ENCODE measurements at places on chromosomes 3 and 15. TPM values are rescaled to one million over a fixed set of nuclear protein-coding genes. Genes with fewer than 3 reads are reported as not detected.
A peak's percentile ranks its signal among the peaks of the same experiment; 100 is the strongest.

Gene GOLGA8H
- not detected for total RNA-seq

- no peak for DNase-seq
Measured at GRCh38 chr3:104411757-104412156, 955.0 kb upstream of the ALCAM start.

DNA sequence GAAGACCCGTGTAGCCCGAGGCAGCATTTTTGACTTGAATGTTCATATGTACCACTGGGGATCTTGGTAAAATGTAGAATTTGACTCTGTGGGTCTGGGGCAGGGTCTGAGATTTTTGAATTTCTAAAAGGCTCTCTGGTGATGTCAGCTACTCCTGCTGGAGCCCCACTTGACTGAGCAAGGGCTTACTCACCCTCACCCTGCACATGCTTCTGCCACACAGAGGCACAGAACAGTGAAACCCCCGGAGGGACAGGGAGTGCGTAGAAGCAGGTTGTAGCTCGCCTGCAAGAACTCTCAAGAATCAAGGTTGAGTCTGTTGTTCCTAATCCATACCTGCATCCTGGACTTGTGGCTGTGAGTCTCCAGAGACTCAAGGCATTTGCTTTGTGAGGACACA is 41.1 kb downstream of the SLCO3A1 start:
- no peak for DNase-seq

GRCh38 chr3:194286375-194287146 is 64.6 kb downstream of the CPN2 start:
- DNase-seq, result no peak

Gene TMIE
- 1.9 TPM for total RNA-seq

Gene SRGAP3
- 8.1 TPM for total RNA-seq

DNA sequence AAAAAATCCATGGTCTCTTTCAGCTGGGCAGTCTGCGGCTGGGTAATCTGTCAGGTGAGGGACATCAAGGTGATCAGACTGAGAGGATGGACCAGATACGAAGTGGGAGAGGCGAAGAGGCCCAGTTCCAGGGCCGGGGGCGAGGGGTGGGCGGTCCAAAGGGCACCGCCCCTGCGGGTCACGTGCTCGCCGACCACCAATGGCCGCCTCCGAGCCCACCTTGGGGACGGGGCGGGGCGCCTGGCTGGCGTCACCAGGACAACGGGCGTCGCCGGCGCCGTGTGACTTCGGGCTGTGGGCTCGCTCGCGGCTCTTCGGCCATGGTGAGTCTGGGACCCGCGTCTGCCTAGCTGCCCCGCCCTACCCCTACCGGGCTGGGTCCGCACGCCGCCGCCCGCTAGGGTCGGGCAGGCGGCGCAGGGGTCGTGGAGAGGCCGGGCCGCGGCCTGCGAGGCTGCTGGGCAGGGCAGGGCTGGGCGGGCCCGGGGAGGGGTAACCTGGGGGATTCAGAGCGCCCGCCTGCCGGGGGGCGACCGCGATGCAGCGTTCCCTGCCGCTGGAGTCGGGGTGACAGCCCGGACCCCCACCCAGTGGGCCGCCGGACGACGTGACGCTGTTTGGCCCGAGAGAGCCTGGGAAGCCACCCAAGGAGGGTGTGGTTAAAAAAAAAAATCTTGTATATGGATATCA is at the start of gene FBXL2:
Gene FBXL2 (plus strand): TSS at position 250 of the 690 bp plus-strand sequence. CDS start 71 bp downstream, at position 321.
- peak; percentile 1 for DNase-seq

GRCh38 chr3:100402256-100402655 is 917 bp downstream of the LNP1 start:
- DNase-seq, result no peak

GRCh38 chr3:129625072-129625874 is 18.8 kb upstream of the PLXND1 start:
- no peak for DNase-seq

Gene KLHDC8B
- total RNA-seq, result 0.72 TPM

Gene ARGFX
- not detected for total RNA-seq

DNA sequence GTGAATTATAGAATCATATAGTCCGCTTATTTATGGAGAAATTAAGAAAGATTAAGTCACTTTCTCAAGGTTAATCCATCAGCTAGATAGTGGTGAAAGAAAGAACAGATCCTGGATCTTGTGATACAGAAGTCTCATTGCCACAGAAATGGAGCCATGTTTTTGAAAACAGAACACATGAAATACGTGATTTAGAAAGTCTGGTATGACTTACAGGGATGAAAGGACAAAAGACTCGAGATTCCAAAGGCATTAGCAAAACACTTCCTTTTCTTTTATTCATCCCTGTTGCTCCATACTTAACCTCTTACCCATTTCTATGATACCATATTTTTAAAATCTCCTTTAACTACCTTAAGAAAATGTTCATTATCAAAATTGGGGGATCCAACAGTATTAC is 40.0 kb upstream of the TEX9 start:
- no peak for DNase-seq

DNA sequence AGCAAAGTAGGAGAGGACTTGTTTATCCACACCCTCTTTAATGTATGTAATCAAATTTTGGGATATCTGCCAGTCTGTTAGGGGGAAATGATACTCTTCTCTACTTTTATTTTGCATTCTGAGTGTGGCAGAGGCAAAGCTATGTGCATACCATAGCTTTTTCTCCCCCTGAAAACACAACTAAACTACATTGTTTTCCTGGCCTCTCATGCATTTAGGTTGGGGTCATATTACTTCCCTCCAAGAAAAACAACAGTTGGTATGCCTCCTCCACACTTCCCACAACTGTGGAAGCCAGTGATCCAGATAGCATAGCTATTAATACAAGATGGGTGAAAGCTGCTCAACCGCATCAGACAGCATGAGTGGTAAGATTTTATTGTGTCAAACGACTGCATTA is 6.9 kb downstream of the RPL15 start:
- no peak for DNase-seq

- no peak for DNase-seq
Measured at GRCh38 chr15:68488290-68488689, 56.3 kb upstream of the ITGA11 start.

Gene MESD
- 18.4 TPM for total RNA-seq

- DNase-seq, result no peak
Measured at GRCh38 chr3:4735243-4735642, 242.1 kb downstream of the ITPR1 start.

DNA sequence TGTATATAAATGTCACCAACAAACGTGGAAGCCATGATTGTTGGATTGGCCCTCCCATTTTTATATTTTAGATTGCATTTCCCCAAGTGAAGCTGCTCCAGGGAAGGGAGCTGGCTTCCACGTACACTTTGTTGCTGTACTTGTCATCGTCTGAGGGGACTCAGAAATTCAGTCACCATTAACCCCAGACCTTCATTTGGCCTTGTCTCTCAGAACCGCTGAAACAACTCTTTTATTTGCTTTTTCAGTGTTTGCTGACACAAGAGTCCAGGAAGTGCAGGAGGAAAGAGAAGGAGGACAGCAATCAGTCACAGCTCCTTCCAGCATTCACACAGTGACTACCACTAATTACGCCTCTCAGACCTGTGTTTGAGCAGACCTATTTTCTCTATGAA is 276.5 kb downstream of the TBL1XR1 start:
- no peak for DNase-seq

Gene CPNE9
- not detected for total RNA-seq

Gene ARPP19
- 143 TPM for total RNA-seq

DNA sequence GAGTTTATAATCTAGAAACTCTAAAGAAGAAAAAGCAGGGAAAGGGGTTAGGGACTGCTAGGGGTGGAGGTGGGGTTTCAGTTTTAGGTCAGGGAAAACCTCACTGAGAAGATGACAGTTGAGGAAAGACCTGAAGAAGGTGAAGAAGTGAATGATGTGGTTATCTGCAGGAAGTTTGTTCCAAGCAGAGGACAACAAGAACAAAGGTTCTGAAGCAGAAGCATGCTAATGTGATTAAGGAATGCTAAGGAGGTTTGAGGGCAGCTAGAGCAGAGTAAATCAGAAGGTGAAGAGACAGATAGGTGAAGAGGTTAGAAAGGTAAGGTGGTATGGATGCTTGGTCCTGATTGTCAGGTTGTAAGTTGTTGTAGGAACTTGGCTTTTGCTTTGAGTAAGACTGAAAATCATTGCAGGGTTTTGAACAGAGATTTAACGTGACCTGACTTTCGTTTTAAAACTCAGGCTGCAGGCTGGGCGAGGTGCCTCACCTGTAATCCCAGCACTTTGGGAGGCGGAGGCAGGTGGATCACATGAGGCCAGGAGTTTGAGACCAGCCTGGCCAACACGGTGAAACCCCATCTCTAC is 8.6 kb downstream of the OXSR1 start:
- no peak for DNase-seq

Gene DET1
- total RNA-seq, result 4.6 TPM

DNA sequence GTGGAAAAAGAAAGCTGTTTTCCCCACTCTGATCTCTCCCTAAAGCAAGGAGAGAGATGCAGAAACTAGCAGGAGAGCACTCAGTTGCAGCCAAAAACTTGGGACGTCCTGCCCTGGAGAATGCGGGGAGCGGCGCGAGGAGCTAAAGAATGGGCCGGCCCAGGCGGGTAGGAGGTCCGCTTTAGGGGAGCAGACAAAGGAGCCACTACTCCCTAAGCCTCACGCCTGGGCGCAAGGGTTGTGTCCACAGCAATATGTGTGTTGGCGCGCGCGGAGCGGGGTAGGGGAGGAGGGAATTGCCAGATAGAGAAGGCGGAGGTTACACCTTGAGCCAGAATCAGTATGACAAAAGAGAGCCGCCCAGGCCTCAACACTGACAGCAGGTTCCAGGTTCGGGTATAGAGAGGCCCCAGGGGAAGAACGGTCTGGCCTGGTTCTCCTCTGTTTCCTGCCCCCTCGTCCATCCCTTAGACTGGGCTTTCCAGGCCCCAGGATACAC is 2.9 kb downstream of the WNT5A start:
- DNase-seq, result no peak

DNA sequence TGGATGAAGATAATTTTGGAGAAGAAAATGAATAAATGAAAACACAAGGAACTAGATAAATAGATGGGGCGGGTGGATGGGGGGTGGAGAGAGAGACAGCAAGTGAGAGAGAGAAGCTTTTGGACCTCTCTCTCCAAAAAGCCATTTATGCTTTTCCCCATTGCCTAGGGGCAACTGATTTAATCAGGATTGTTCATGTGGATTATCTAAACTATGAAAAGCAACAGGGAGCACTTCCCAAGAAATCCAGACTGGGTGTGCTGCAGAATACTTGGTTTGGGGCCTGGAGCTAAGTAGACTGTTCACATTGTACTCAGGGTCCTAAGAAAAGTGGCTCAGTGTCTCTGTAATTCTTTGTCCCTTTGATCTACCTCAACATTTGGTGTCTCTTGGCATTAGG is 367.0 kb downstream of the TIGIT start:
- no peak for DNase-seq

- no peak for DNase-seq
Measured at GRCh38 chr3:15500107-15500724, 21.3 kb downstream of the COLQ start.

GRCh38 chr3:129665024-129665768 is 58.7 kb upstream of the PLXND1 start:
- DNase-seq, result no peak

DNA sequence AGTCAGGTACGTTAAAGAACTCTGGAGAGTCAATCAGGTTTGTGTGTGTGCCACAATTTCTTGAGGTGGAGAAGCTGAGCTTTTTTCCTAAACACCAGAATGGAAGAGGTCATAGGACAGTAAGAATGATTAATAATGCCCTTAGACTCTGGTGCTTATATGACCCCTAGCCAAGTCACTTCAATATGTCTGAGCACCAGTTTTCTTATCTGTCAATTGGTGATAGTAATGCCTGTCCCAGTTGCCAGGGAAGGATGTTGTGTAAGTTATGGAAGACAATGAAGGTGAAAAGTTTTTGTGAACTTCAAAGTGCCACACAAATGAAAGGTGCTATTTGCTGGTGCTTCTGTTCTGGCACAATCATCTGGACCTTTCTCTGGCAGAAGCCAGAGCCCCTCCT is 22.2 kb upstream of the DLG1 start:
- DNase-seq, result no peak

Gene NANOGP8
- not detected for total RNA-seq

Gene VILL
- 24.0 TPM for total RNA-seq

DNA sequence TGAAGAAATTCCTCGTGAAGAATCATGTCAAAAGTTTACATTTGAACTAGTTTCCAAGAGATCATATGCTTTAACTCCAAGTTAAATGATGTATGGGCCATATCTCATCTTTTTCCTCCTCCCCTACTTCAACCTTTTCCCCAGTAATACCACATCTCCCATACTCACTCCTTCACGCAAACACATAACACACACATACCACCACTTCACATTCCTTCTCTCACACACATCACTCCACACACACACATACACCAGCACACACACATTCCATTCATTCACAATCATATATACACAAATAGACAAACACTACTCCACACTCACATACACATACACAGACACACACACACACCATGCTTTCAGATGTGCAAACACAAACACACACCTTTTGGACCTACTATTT is 769.0 kb upstream of the NR2F2 start:
- DNase-seq, result no peak

- DNase-seq, result no peak
Measured at GRCh38 chr15:64478863-64479262, 18.5 kb downstream of the ZNF609 start.

DNA sequence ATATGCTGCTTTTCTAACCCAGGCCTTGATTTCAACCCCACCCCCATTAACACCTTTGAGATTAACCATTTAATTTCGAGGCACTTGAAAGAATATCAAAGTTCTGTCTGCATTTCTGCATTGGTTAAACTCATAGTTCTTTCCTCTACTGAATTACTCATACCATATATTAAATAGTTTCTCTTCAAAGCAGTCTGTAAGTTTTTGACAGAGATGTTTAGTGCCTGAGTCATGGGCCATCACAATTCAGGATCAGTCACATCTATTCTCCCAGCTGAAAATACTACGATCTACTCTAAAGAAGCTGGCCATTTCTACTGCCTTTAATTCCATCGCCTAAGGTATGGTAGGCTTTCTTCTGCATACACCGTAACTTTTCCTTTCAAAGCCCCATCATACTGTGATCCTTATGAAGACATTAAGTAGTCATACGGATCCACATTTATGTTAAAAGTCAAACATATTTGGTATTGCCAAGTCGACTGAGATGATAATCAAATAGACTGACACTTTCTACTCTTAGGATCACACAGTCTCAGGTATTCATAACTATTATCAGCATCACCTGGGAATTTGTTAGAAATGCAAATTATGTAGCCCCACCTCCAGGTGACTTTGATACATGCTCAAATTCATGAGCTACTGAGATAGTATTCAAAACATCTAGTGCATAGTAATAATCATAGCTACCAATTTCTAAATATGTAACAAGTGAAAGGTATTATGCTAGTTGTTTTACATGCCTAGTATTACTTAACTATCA is 489.4 kb upstream of the IL12A start:
- no peak for DNase-seq

DNA sequence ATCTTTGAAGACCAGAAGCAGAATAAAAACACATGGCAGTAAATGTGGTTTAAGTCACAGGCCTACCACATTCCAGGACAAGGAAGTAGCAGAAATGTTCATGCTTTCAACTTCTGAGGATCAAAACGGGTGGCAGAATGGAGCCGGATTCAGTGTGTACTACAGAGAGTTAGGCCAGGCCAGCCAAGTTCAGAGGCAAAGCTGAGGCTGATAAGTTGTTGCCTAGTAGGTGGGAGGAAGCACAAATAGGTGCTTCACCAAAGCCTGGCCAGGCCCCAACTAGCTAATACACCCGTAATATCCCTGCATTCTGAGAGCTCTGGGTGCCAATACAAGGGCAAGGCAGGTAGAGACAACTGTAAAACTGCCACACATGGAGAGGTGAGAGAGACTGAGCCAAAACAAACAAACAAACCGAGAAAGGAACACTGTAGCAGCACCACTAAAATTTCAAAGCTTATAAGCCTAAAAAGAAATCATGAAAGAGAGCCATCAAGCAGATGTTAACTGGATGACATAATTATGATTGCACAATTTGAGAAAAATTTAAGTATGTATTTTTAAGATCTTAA is 156.4 kb upstream of the CBLB start:
- no peak for DNase-seq

Data from CD4-positive, CD25-positive, alpha-beta regulatory T cell (primary cell).